ENCODE measurements at places on chromosomes 3 and 15.

DNA sequence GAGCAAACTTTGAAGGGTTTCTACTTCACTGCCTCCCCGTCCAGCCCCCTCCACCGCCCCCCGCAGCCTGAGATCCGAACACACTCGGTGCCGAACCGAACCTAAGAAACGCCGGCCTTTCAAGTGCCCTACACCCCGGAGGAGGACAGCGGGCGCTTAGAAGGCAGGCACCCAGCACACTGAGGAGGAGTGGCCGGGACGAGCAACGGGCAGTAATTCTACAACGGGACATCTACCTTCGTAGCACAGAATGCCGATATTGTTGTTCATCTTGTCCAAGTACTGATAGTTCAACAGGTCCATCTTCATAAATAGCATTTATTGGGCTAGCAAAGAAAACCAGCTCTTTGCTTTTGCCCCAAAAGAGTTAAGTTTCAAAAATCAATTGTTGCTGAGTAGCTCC is 513 bp downstream of the VGLL4 start:
- DNase-seq: no peak

DNA sequence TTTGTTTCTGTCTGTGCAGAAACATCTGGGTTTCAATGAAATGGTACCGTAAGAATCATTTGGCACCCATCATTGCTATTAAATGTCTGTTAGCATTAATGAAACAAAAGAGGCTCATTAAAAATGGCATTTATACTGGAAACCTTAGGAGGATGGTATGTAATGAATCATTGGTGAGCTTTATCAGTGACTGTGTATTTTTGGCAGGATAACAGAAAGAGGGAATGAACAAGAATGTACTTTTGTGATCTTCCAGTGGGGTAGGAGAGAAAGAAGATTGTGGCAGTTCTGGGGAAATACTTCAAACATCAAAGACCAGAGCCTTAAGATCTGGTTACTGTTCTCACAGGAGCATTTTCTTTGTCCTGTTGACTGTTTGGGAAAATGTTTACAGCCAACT is 4.7 kb upstream of the DCBLD2 start:
- DNase-seq: no peak

DNA sequence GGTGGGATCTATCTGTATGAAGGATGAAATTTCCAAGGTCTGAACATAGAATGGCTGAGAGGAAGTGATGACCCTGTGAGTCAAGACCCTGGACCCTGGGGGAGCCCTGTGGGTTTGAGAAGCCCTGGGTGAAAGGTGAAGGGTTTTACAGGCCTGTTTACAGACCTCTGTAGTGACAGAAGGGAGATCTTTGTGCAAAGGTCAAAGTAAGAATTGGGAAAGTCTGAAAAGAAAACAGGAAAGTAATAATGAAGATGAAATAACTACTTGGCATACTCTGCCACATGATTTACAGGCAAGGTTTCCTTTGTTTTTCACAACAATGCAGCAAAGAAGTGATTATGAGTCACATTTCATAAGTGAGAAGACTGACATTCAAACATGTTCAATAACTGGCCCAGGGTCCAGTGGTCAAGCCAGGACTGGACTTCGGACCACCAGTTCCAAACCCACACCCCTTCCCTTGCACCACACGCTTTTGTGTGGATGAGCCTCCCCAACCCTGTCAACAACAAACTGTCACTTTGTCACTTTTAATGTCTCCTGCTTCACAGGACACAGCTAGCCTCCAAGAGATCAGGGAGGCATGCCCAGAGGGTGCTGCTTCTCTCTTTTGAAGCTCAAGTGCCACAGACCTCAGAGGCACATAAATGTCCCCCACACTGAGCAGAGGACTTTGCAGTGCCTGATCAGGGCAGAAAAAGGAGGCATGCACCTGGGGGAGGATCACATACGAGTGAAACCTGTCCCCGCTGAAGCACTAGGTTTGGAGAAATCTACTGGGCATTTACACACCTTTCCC is 21.5 kb downstream of the CD86 start:
- DNase-seq: no peak

- no peak for DNase-seq
Observed at GRCh38 chr15:37951999-37952398, 17.6 kb downstream of the TMCO5A start.

DNA sequence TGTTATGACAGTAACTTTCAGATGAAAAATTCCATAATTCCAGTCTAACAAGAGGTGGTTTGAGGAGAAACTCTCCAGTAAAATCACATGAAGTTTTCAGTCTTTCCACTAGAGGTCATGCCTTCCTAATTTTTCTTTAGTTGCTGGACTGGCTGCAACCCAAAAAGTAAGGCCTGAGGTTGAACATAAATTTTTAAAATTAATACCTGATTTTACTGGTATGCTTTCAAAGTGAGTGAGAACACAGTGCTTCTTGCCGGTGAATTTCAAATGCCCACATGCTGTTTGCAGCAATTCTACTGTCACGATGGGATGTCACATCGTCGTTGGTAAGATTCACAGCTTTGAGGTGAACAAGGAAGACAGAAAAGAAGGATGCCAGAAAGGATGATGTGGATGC is 89.0 kb upstream of the FGF12 start:
- DNase-seq: no peak

DNA sequence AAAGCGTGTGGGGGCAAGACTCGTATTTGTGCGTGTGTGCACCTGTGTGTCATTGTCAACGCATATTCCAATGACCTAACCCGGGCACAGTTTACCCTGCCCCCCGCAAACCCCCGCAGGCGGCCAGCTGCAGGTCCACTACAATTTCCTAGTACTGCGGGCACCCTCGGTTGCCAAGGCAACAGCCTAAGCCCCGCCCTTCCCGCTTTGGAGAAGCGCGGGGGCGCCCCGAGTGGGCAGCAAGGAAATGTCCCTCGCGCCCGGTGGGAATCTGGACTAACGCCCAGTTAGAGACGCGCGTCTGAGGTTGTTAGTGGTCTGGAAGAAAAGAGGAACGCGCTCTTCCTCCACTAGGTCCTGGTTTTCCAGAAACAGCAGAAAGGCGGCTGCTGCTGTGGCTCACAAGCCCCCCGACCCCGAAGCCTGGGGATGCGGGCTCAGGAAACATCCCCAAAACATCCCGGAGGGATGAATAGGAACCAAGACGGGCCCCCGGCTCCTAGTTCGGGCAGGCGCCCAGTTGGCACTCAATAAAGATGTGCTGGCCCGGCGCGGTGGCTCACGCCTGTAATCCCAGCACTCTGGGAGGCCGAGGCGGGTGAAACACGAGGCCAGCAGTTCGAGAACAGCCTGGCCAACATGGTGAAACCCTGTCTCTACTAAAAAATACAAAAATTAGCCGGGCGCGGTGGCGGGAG is 1.1 kb downstream of the ABHD14A start:
- DNase-seq: no peak

GRCh38 chr3:194185221-194185620 is 49.3 kb downstream of the HES1 start:
- DNase-seq: no peak

DNA sequence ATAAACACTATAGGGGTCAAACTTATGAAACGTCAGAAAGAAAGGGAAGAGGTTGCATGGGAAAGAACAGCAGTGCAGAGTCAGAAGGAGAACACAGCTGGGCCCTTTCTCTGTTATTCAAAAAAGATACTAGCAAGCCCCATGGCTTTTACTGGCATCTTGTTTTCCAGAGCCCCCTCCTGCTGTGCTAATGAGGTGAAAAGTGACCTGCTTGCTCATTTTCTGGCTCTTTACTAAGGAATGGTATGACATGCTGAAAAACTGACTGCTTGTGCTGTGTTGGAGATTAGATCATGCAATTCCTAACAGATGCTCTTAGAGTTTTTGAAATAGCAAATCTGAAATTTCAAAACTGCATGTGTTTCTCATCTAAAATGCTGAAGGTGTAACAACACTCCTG is 541.6 kb upstream of the ALCAM start:
- DNase-seq: peak; percentile 46

DNA sequence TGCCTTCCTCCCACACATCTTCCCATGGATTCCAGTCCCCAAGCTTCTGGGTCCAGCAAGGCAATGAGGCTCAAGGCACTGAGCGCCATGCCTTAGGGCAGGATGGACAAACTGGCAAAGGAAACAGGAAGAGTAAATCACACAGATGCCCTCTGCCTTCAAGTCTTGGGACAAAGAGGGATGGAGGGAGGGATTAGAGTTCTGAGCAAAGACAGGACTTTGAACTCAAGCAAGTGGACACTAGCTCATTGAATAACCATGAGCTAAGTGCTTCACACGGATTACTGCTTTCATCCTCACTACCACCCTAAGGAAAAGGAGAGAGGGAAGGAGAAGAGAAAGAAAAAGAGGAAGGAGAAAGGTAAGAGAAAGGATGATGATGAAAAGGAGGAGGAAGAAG is 7.6 kb upstream of the THBS1 start:
- no peak for DNase-seq

GRCh38 chr15:58201516-58201915 is 63.3 kb downstream of the AQP9 start:
- DNase-seq: no peak

- DNase-seq: no peak
Observed at GRCh38 chr3:95228416-95228815, 1165.6 kb downstream of the NSUN3 start.

DNA sequence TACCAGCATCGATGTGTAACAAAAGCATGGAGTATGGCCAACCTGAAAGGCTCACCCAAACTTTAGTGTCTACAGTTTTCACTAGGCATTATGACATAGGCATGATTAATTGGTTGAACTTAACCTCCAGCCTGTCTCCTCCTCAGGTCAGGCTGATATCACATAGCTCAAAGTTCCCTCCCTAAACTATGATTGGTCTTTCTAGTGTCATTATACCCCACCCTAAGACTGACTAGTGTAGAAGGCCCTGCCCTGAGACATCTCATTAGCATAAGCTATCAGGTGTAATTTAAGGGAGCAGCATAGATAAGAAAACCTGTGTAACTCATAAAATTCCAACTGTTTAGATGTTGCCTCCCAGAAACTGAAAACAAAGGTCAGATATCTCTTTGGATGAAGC is 195.2 kb downstream of the ALCAM start:
- DNase-seq: no peak

- DNase-seq: no peak
Observed at GRCh38 chr3:151863611-151864010, 9.8 kb upstream of the SUCNR1 start.

All from NCI-H1417 treated with DMSO at 0.1 percent for 48 hours (cell line).